Non-pigmented ciliary epithelial cell (primary cell): ENCODE measurements at places on chromosomes 6 and 20.

GRCh38 chr6:142846459-142846831 is 98.5 kb downstream of the HIVEP2 start:
- no peak for DNase-seq

GRCh38 chr20:39878320-39878719 is 810.7 kb downstream of the MAFB start:
- no peak for DNase-seq

GRCh38 chr20:22757424-22758183 is 173.2 kb upstream of the FOXA2 start:
- DNase-seq: no peak

DNA sequence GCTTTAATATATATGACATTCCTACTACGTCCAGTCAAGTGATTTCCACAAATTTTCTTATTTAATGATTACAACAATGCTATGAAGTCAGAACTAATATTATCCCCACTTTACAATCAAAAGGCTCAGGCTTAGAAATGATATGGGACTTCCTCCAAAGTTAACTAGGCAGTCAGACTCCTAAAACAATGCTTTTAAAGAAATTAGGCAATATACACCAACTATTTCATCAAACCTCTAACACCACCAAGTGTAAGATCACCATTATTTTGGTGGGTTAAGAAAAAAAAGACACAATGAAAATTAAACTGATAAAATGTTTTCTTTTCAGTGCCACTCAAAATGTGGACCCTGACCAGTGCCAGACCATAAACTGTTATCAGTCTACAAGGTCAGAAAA is 256.1 kb upstream of the RUNX2 start:
- DNase-seq: no peak
